ENCODE measurements at places on chromosomes 16 and 17. TPM values are rescaled to one million over a fixed set of nuclear protein-coding genes. Genes with fewer than 3 reads are reported as not detected.

The ATP2A1 gene
- 0.77 TPM for total RNA-seq

The KRT31 gene
- total RNA-seq, result not detected

The MYH2 gene
- not detected for total RNA-seq

The TPSAB1 gene
- total RNA-seq, result 0.22 TPM

- no peak overlapping the region for H3K27ac ChIP-seq
- peak; percentile 97 for DNase-seq
- H3K36me3 ChIP-seq, result no peaks in the 10 kb centered on the region
- H3K4me3 ChIP-seq, result peak overlapping the region; percentile 74
- H3K4me1 ChIP-seq, result peaks cover 35% of the 10 kb centered on the region
- no peaks in the 10 kb centered on the region for H3K27me3 ChIP-seq
These were observed 16.5 kb downstream of the ADAM11 start for GRCh38 chr17:44775136-44775837.

GRCh38 chr16:57837305-57838125 lies 35.2 kb upstream of the KIFC3 start:
- no peak for DNase-seq
- H3K4me1 ChIP-seq, result no peaks in the 10 kb centered on the region
- H3K27ac ChIP-seq, result no peak overlapping the region
- no peaks in the 10 kb centered on the region for H3K27me3 ChIP-seq
- no peaks in the 10 kb centered on the region for H3K36me3 ChIP-seq
- H3K4me3 ChIP-seq, result no peak overlapping the region

DNA sequence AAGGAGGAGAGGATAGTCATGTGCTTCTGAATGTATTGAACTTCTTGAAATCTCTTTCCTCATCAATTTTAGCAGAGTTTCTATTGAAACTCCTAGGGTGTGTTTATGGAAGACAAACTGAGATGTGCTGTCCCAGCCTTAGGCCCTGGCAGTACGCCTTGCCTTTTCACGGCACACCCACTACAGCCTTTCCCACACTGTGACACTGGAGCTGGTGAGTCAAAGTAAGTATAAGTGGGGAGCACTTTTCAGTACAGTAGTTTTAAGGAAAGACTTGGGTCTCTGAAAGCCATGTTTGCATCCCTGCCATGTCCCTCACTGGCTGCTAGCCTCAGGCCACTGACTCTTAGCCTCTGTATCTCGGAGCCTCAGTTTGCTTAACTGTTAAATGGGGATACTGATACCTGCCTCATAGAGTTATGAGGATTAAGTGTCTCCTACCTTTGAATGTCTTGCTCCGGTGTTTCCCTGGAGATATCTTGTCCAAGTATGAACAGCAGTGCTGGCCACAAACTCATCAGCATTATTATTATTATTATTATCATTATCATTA lies 144.7 kb upstream of the CRHR1 start:
- peaks cover 7% of the 10 kb centered on the region for H3K4me1 ChIP-seq
- no peak for DNase-seq
- H3K4me3 ChIP-seq, result no peak overlapping the region
- no peak overlapping the region for H3K27ac ChIP-seq

DNA sequence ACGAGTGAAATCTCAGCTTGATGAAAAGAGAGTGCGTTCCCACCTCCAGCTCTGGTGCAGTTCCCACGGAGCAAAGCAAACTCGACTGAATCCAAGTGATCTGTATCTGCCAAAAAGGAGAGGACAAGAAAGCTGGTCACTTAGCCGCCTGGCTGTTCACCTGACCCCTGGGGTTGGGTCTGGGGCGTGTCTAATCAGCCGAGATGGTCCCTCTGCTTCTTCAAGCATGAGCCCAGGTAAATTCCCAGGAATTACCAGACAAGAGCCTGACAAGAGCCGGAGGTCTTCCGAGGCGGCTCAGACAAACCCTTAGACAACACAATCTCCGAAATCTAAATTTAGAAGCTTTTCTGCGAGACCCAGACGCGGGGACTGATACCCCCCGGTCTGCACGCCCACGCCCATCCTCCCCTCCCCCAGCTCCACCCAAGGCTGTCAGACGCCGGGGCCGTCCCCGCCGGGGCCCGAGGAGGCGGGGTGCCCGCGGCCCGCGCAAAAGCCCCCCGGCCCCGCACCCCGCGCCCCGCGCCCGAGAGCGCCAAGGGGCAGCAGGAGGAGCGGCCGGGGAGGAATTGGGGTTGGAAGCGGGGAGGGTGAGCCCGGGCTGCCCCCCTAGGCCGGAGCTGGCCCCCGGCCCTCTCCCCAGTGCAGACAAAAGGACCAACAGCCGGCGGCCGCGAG lies 674 bp downstream of the ZNF821 start:
- H3K36me3 ChIP-seq, result peaks cover 2% of the 10 kb centered on the region
- H3K27ac ChIP-seq, result peak overlapping the region; percentile 89
- peak overlapping the region; percentile 66 for H3K4me3 ChIP-seq
- peak; percentile 38 for DNase-seq

- DNase-seq, result no peak
- H3K4me1 ChIP-seq, result peaks cover 20% of the 10 kb centered on the region
- H3K4me3 ChIP-seq, result no peak overlapping the region
- no peak overlapping the region for H3K27ac ChIP-seq
- no peaks in the 10 kb centered on the region for H3K36me3 ChIP-seq
These were observed 6.7 kb downstream of the ALOX12B start for GRCh38 chr17:8080799-8081219.

- H3K4me1 ChIP-seq, result no peaks in the 10 kb centered on the region
- no peak for DNase-seq
- no peak overlapping the region for H3K4me3 ChIP-seq
- H3K27ac ChIP-seq, result no peak overlapping the region
These were observed 14.2 kb downstream of the RAB40B start for GRCh38 chr17:82684228-82684841.

GRCh38 chr17:71667661-71668060 lies 453.2 kb upstream of the SOX9 start:
- no peak for DNase-seq
- no peaks in the 10 kb centered on the region for H3K27me3 ChIP-seq
- H3K36me3 ChIP-seq, result no peaks in the 10 kb centered on the region
- H3K27ac ChIP-seq, result no peak overlapping the region
- no peaks in the 10 kb centered on the region for H3K4me1 ChIP-seq

DNA sequence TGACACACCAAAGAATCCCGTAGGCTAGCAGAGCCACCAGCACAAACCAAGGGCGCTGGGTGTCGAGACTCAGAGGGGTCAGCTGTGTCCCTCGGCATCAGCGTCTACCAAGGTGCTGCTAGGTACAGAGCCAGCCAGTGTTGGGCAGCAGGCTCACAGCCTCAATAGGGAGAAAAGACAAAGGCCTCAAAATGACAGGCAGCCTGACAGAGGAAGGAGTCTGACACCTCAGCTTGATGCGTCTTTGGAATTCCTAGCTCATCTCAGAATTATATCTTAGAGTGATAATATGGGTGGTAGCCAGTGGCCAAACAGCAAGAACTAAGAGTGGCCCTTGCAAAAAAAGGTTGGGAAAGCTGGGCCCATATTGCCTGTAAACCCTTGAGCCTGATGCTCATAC lies 45.9 kb downstream of the HS3ST3B1 start:
- no peak overlapping the region for H3K4me3 ChIP-seq
- no peaks in the 10 kb centered on the region for H3K27me3 ChIP-seq
- peaks cover 52% of the 10 kb centered on the region for H3K36me3 ChIP-seq
- no peak overlapping the region for H3K27ac ChIP-seq
- peaks cover 2% of the 10 kb centered on the region for H3K4me1 ChIP-seq
- DNase-seq, result no peak

GRCh38 chr16:73711406-73712080 lies 585.1 kb upstream of the PSMD7 start:
- H3K4me1 ChIP-seq, result no peaks in the 10 kb centered on the region
- no peaks in the 10 kb centered on the region for H3K27me3 ChIP-seq
- H3K36me3 ChIP-seq, result no peaks in the 10 kb centered on the region

DNA sequence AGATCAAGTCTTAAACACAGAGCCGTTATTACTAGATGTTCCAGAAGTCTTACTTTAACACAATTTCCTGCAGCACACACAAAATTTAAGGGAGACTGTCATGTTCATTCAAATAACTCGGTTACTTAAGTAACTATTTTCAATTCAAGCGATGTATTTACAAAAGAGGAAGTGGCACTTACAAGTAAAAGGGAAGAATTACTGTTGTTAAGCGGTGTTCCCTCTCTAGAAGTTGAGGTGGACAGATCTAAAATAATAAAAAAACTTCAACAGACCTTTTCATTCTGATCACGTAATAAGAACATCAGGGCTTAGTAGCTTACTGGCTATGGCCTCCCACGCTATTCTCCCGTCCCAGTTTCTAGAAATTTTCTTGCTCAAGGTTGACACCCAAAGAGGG lies 26.2 kb upstream of the TXNDC11 start:
- no peak overlapping the region for H3K27ac ChIP-seq
- no peak overlapping the region for H3K4me3 ChIP-seq
- H3K27me3 ChIP-seq, result no peaks in the 10 kb centered on the region
- peaks cover 83% of the 10 kb centered on the region for H3K36me3 ChIP-seq
- no peaks in the 10 kb centered on the region for H3K4me1 ChIP-seq

DNA sequence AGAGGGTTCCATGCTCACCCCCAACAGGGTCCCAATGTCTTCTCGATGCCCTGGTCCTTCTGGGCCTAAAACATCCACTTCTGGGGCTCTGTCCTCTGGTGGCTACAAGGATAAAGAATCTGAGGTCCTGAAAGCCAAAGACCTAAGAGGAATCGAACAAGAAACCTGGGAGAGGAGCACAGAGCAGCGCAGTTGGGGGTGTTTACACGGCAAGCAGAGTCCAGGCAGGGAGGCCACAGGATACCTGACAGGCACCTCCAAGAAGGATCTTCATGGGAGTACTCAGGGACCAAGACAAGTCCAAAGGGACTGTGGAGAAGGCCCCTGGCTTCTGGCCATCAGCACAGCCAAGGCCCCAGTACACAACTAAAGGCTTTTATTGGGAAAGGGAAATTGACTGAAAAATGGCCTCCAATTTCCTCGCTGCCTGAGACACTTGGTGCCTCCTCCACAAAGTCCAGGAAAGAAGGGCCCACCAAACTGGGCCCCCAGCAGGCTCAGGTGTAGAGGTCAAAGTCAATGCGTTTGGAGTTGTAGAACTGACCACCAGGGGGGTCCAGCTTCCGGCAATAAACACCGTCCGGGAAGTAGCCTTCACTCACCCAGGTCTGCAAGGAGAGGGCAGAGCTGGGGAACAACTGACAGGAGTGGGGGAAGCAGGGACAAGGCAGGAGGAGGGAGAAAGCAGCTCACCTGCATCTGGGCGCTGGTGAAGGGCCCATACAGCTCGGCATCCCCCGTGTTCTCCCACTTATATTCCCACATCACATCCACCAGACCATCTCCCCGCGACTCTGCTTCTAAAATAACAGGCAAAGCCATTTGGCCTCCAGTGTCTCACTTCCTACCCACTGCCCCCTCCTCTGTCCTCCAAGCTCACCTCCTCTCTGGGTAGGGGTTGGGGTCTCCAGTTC lies 2.4 kb downstream of the CD2BP2 start:
- no peak overlapping the region for H3K4me3 ChIP-seq
- DNase-seq, result no peak
- peaks cover 35% of the 10 kb centered on the region for H3K4me1 ChIP-seq
- no peaks in the 10 kb centered on the region for H3K27me3 ChIP-seq

DNA sequence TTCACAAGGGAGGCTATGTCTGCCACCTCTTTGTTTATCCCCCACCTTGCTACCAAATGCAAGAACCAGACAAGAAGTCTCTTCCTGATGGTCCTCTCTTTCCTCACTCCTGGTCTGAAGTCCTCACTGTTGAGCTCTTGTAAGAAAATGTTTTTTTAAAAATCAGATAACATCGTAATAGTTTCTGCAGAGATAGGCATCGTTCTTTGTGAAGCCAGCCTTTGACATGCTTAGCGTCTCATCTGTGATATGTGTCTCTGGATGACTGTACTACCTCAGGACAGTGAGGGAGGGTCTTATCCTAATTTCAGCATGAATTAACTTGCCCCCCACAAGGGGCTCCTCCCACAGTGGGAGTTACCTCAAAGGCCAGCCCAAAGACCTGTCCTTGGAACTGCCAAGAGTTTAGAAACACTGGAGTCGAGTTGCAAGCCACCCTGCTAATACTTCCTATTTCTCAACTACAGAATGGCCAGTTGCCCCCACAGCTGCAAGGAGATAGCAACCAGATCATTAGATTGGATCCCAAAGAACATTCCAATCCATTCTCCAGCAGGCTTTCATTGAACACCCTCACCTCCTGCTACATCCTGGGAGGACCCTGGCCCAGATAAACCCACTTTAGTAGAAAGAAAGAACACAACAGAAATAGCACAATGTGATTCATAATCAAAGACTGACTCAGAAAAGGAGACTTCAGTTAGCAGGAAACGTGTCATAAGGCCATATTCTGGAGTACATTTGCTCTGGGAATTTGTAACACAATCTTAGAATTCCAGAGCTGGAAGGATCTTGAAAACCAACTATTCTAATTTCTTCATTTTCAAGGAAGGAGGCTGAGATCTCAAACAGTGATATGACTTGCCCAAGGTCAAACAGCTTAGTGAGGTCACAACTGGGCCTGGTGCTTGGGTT lies 151.0 kb downstream of the IRX3 start:
- no peaks in the 10 kb centered on the region for H3K4me1 ChIP-seq
- H3K27ac ChIP-seq, result no peak overlapping the region
- H3K27me3 ChIP-seq, result no peaks in the 10 kb centered on the region
- H3K4me3 ChIP-seq, result no peak overlapping the region
- no peak for DNase-seq

- peaks cover 82% of the 10 kb centered on the region for H3K4me1 ChIP-seq
- no peaks in the 10 kb centered on the region for H3K36me3 ChIP-seq
- DNase-seq, result peak; percentile 39
- peaks cover 60% of the 10 kb centered on the region for H3K27me3 ChIP-seq
- peak overlapping the region; percentile 59 for H3K4me3 ChIP-seq
These were observed 1.3 kb downstream of the PLEKHH3 start for GRCh38 chr17:42675348-42675964.

- peaks cover 17% of the 10 kb centered on the region for H3K4me1 ChIP-seq
- H3K27me3 ChIP-seq, result peaks cover 33% of the 10 kb centered on the region
- H3K4me3 ChIP-seq, result no peak overlapping the region
- DNase-seq, result no peak
- no peaks in the 10 kb centered on the region for H3K36me3 ChIP-seq
- H3K27ac ChIP-seq, result no peak overlapping the region
These were observed 12.7 kb upstream of the ARHGAP23 start for GRCh38 chr17:38415250-38416194.

GRCh38 chr17:3710951-3711383 lies 12.7 kb upstream of the HASPIN start:
- no peak overlapping the region for H3K27ac ChIP-seq
- peaks cover 17% of the 10 kb centered on the region for H3K36me3 ChIP-seq
- peak overlapping the region; percentile 16 for H3K4me3 ChIP-seq
- no peaks in the 10 kb centered on the region for H3K27me3 ChIP-seq

DNA sequence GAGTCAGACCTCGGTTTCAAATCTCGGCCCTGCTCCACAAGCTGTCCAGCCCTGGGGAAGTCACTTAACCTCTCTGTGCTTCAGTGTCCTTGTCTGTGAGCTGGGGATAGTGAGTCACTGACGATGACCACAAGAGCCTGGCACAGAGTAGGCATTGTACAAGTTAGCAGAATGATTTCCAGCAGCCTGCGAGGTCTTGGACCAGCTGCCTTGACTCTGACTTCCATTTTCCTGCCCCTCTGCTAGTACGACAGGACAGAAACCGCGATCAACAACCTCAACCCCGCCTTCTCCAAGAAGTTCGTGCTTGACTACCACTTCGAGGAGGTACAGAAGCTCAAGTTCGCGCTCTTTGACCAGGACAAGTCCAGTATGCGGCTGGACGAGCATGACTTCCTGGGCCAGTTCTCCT lies 20.7 kb downstream of the CPNE2 start:
- no peaks in the 10 kb centered on the region for H3K36me3 ChIP-seq
- no peaks in the 10 kb centered on the region for H3K27me3 ChIP-seq
- no peaks in the 10 kb centered on the region for H3K4me1 ChIP-seq
- H3K4me3 ChIP-seq, result no peak overlapping the region
- no peak overlapping the region for H3K27ac ChIP-seq

GRCh38 chr17:41733348-41734138 lies 900 bp downstream of the HAP1 start:
- no peak overlapping the region for H3K27ac ChIP-seq
- peak overlapping the region; percentile 33 for H3K4me3 ChIP-seq
- H3K4me1 ChIP-seq, result peaks cover 21% of the 10 kb centered on the region
- peaks cover 62% of the 10 kb centered on the region for H3K27me3 ChIP-seq
- H3K36me3 ChIP-seq, result no peaks in the 10 kb centered on the region

Data from CD4-positive, alpha-beta T cell (primary cell).